HuH-7.5 (cell line): ENCODE measurements at places on chromosomes 1 and 21.

DNA sequence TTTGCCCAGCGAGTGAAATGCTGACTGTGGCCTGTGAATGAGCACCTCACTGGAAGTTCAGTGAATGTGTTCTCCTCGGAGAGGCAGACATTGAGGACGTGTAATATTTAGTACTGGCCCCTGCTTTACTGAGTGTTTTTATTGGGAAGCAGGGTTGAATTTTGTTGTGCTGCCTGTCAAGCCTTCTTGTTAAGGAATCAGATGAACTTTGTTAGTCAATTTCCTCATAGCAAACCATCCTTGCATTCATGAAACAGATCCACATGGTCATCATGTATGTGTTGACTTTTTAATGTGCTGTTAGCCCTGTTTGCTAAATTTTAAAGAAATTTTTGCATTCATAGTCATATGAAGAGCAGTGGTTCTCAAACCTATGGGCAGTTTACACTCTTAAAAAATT, 47.9 kb downstream of the AGPAT3 start:
- DNase-seq: no peak

- no peak for DNase-seq
Measured at GRCh38 chr1:183223467-183223866, 37.4 kb downstream of the LAMC2 start.

- DNase-seq: no peak
Measured at GRCh38 chr1:118081387-118081786, 103.6 kb downstream of the SPAG17 start.

GRCh38 chr21:41480086-41480690, 27.8 kb downstream of the TMPRSS2 start:
- DNase-seq: no peak

- DNase-seq: no peak
Measured at GRCh38 chr1:3908886-3909517, 8.9 kb upstream of the C1orf174 start.

DNA sequence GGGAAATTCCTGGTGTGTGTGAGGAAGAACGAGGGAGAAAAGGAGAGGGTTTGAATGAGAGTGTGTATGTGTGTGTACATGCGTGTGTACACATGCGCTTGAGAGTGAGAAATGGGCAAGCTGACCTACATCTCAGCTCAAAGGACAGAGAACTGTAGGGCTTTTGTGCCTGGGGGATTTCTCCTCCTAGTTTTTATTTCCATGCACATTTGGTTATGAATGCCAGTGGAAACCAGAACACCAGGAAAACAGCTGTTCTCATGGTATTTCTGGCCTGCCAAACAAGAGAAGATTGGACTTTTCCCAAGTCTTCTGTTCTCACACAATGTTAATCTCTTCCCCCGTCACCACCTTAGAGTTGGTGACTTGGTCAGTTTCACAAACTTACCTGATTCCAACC, 45.2 kb downstream of the SLC44A3 start:
- DNase-seq: no peak

DNA sequence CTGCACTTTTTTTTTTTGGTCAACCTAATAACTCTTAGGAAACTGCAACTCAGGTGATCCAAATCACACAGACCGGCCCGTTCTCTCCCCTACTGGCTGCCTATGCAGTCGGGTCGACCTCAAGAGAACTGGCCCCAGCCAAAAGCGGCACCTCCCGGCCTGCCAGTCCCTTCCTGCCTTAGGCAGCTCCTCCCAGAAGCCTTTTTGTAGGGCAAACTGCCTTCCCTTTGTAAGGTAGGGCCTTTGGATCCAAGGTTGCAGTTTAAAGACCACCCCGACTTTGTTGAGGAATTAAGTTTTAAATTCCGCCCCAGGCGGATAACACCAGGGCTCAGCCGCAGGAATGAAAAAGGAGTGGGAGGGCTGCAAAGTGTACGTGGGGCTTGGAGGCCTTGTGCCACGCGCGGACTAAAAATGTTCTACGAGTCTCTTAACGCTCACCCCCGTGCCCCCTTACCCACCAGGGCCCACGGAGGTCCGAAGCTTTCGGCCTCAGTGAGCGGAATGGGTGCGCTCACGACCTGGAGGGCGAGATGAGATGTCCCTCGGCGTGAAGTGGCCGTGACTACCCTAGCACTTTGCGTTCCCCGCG, 642 bp upstream of the ST3GAL3 start:
- no peak for DNase-seq

DNA sequence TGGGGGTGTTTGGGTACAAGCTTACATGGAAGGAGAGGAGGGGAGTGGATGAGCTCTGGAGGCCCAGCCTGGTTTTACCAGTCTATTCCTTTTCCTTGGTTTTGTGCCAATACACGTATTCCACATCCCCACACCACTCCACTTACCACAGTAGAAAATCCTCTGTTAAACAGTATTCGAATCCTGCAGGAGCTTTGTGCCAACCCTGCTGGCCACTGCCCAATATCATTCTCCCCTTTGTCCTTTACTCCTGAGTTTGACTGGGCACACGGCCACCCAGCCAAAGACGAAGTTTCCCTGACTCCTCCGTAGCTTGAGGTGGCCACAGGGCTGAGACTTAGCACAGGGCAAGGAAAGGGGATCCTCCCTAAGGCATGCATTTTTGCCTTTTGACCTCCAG, 61.6 kb downstream of the TMCO4 start:
- DNase-seq: no peak

DNA sequence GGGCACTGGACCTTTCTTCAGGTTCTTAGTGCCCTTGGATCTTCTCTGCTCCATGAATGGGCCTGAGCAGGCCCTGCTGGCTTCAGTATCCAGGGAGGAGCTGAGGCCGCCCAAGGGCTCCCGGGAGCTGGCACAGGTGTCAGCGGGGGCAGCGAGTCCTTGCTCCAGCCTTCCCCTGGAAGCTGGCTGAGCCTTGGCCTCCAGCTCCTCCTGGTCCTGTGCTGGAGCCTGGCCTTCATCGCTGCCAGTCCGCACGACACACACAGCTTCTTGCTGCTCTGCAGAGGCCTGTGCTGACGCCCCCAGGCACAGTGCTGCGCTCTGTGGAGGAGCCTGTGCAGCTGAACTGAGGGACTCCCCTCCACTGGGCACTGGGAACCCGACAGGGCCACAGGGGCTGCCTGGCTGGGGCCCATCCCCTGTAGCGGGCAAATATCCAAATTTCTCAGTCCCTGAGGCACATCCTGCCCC, 1.7 kb downstream of the SPOCD1 start:
- no peak for DNase-seq

- DNase-seq: no peak
Measured at GRCh38 chr1:157151073-157151472, 12.9 kb upstream of the ETV3 start.

- DNase-seq: no peak
Measured at GRCh38 chr1:36864823-36865601, 169.3 kb downstream of the GRIK3 start.

DNA sequence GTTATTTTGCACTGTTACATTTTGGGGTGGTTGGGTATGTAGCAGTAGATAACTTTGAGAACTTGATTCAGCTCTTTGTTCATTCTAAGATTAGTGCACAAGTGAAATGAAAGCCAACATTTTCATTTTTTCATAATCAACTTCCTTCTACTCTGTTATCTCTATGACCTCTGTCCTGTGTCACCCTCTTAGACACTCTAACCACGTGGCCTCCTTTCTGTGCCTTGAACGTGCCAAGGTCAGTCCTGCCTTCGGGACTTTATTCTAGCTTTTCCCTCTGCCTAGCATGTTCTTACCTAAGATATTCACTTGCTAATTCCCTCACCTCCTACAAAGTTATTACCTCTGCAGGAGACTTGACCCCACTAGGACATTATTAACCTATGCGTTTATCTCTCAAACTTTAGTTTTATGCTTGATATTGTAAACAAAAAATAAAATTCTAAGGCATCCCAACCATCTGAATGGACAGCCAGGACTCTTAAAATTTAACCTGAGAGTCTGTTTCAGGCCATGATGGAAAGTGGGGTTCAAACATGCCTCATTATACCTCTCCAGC, 19.2 kb upstream of the EDEM3 start:
- DNase-seq: no peak

GRCh38 chr1:61097317-61097716, 15.0 kb downstream of the NFIA start:
- DNase-seq: no peak

GRCh38 chr1:155064111-155064831, 731 bp downstream of the EFNA4 start:
- peak; percentile 81 for DNase-seq

GRCh38 chr1:146036965-146037646, 15.6 kb upstream of the HJV start:
- DNase-seq: no peak
